KBM-7 (cell line): ENCODE measurements at places on chromosomes 6 and 20.

DNA sequence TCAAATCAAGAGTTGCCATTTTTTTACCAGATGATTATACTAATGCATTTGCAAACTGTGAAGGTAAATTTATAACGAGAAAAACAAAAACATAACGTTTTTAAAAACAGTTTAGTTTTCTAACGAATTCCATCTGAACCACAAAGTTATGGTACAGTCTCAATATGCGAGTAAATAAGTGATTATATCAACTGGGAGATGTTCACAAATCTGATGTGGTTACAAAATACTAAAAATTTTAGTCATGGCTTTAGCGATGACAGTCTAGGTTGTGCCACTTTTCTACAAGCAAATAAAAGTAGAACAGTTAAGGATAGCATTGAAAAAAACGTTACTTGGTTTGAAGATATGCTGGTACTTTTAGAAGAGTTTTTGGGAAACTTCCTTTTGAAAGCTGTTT, 186.8 kb downstream of the FUT9 start:
- no peak for DNase-seq

DNA sequence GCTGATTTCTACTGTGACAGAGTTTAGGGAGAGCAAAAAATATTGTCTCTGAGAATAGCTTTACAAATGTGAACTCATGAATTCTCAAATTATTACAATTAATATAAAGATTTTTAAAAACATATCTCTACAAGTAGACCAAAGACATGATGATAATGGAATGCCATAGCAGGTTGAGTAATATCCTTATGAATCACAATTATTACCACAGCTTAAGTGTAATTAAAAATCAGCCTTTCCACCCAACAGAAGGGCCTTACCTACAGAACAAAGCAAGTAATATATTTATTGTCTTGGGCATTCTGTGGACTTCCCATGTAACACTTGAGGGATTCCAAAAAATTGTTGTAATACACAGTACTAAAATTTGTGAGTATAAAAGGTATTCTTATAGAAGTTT, 1099.6 kb upstream of the GJE1 start:
- no peak for DNase-seq

- DNase-seq, result no peak
Measured at GRCh38 chr6:88048578-88048977, 937 bp downstream of the SPACA1 start.

DNA sequence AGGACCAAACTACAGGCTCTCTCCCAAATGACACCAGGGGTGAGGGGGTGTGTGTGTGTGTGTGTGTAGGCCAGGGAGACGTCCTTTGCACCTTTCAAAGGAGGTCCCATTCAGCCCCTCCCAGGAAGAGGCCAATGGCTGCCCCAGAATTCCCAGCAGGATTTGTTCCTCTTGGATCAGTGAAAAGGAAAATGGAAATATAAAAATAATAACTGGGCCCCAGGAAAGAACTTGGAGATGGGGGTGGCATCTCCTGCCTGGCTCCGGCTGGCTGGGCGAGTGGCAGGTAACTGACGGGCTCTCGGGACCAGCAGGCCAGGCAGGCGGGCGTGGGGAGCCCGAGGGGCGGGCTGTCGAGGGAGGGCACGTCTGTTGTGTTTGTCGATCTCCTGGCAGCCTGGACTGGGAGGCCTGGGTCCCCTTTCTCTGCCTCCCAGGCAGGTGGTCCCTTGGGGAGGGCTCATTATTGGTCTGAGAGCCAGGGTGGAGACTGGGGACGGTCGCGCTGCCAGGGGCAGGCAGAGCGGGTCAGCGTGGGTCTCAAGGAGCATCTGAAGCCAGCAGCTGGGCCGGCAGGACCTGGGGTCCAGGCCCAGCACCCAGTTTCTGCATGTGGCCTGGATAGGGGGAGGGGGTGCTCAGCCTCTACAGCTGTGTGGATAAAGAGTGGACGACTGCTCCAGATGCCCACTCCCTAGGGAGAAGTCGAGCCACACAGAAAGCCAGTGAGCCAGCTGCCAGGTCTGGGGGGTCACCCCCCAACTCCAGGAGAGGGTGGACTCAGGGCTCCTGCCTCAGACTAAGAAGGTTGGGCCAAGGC, 3.1 kb downstream of the NOL4L start:
- DNase-seq, result no peak

GRCh38 chr6:69732640-69733039, 64.2 kb downstream of the LMBRD1 start:
- DNase-seq, result peak; percentile 31

DNA sequence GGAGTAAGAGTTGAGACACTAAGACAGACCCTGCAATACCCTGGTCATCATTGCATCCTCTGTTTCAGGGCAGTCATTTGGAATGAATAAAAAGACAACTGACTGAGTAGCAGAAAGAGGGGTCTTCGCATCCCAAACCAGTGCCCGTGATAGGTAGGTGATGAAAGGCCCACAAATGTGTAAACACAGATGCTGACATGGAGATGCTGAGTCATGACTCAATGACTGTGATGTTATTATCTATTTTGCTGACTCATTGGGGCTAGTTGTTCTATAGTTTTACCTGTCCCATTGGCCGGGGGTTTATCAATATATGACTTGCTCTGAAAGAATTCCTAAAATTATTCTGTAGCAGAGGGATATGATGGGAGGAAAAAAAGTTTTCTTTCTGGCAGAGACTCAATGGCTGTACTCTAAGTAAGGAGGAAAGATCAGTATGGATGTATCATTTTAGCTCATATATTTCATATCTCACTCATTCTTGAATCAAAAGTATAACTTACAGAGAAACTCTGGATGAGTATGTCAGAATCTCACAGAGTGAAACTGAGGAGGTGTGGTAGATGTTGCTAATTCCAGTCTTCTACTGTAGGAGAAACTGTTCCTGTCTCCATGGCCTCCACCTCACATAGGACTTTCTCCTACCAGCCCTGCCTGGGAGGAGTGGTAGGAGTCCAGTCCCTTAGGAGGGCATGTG, 119.9 kb upstream of the PREP start:
- DNase-seq, result no peak

DNA sequence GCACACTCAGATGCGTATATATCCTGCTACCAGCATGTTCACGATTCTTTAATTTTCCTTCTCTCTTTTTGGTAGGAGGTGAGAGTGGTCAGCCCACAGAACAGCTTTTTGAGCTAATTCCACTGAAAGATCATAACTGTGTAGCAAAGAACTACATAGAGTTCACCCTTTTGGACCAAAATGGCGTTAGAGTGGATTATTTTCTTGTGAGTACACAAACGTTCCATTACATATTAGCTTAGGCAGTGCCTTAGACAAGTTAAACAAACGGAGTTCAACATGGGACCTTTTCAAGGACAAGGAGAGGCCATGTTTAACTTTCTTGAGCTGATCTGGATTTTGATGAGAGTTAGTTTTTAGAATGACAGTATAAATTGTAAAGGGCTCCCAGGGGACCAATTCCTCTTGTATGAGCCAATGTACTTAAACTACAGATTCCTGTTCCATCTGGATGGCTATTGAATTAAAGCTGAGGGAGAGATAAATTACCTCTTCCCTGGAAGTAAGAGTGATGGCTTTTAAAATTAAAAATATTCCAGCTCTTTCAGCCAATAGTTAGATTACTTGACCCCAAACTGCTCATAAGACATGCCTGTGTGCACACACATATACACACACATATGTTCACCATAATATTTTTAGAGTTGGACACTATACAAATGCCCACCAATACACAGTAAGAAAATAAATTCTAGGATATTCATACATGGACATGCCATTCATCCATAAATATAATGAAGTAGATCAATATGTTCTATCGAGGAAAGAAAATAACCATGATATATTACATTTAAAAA, 25.6 kb upstream of the ARMH2 start:
- no peak for DNase-seq

GRCh38 chr20:33840160-33840559, 29.0 kb downstream of the CHMP4B start:
- no peak for DNase-seq

DNA sequence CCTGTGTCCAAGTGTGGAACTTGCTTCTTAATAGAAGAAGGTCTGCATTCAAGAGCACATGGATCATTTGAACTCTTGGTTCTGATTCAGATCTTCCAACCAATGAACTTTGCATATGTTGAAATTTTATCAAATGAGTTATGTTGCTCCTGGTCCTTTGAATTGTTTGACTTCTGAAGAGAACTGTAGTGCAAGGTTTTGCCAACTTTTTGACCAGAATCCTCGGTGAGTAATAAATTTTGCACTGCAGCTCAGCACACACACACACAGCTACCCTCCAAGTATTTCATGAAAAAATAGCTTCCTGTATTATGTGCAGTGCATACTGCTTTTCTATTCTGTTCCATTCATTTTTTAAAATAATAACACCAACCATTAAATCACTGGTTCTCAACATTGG, 67.5 kb downstream of the BFSP1 start:
- no peak for DNase-seq

GRCh38 chr6:158085261-158086053, 82.6 kb downstream of the SERAC1 start:
- DNase-seq, result no peak

GRCh38 chr6:53811082-53811481, 16.3 kb downstream of the LRRC1 start:
- no peak for DNase-seq

DNA sequence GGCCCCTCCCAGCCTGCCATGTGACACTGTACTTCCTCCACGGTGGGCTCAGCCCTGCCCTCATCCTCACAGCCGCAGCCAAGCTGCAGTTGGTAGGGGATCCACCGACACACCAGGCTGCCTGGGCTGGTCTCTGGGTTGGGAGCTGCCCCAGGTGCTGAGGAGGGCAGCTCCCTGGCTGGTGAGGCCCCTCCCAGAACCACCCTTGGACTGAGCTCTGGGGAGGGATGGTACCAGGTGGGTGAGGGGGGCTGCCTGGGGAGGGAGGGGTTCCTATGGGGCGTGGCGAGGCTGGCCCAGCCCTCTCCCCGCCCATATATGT, 185 bp upstream of the TNFRSF6B start:
- no peak for DNase-seq

- DNase-seq, result no peak
Measured at GRCh38 chr6:31060145-31060544, 49.9 kb downstream of the MUC22 start.

DNA sequence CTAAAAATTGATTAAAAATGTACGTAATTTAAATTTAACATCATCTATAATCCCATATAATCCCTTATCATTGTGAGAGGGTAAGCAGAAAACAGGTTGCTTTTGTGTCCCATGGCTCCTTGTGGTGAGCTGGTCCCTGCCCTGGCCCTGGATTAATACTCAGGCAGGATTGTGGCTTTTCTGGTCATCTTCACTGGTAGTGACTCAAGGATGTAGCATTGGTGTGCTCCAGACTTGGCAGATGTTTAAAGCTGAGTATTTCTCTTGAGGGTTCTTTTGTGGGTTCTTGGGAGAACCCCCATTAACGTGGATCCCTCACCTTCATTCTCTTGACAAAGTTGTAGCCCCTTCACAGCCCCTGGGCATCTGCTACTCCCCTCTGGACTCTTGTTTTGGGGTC, 39.3 kb downstream of the SNRNP48 start:
- DNase-seq, result no peak

DNA sequence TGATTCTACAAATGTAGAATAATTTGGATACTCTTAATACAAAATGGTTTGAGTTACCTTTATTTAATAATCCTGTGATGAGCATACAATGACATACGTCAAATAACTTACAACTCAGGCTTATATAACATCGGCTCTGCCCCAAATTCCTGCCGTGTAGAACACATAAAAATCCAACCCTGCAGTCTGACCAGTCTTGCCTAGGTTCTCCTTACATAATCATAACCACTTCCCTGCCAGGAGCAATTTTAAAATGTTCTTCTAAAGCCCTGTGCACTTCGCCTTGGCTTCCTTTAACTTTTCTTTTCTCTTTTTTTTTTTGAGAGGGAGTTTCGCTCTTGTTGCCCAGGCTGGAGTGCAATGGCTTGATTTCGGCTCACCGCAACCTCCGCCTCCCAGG, 16.2 kb upstream of the IER3 start:
- DNase-seq, result no peak

DNA sequence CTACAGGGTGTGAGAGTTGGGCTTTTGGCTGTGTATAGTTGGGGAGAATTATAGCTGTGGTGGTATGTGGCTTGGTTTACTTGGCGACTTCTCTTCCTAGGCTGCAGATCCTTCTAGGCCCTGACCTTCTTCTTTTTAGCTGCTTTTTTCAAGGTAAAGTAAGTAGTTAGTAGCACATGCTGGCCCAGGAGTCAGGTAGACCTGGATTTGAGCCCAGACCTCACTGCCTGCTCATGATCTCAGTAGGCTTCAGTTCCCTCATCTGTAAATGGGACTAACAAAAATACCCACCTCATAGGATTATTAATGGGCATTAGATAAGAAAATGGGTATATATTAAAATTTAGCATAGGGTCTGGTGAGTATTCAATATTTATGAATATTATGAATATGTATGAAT, 17.4 kb upstream of the TMEM217 start:
- DNase-seq, result no peak

- DNase-seq, result peak; percentile 64
Measured at GRCh38 chr6:82040405-82041221, 206.9 kb downstream of the IBTK start.

DNA sequence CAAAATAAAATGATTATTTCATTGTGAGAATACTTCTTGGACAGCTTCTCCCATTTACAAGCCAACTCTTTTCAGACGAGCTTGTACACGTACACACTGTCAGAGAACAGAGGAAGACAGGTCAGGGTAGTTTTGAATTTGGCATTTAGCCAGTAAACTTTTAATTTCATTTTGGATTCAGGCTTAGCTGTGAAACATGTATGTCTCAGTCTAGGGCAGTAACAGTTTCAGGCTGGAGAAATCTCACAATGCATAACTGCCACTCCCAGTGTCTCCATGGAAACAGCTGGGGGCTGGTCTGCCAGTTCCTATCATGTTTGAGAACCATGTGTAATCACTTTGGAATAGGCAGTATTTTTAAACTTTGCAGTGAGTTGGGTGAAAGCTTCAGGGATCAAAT, 22.0 kb upstream of the QKI start:
- DNase-seq, result no peak

DNA sequence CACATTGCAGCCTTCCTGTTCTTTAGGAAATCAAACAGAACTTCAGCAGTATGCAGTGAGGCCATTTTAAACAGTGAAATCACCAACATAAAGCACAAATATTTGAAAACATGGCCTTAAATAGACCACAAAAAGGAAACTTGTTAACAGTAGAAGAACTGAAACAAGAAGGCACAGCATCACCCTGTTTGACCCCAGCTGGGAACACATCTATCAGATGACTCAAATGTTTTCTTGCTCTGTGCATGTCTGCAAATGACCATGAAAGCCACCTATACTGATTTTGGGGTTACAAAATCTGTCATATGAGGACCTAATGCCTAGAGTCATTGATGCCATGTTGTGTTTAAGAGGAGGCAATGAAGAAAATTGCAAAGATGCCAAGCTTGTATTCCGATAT, 123.8 kb upstream of the ADGRF1 start:
- DNase-seq, result no peak

DNA sequence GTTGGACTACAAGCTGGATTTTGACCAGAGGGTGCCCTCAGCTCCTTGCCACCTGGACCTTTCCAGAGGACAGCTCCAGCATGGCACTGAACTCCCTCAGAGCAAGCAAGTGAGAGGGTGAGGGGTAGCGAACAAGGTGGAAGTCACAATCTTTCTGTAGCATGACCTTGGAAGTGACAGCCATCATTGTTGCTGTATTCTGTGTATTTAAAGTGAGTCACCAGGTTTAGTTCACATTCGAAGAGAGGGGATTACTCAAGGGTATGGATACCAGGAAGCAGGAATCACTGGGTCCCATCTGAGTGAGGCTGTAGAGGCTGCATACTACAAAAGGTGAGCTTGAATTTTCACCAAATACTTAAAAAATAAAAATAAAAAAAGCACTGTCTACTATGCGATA, 280.0 kb upstream of the SPTLC3 start:
- no peak for DNase-seq
